Smooth muscle cell of bladder (primary cell): ENCODE measurements at places on chromosomes 2 and 18. TPM values are rescaled to one million over a fixed set of nuclear protein-coding genes. Genes with fewer than 3 reads are reported as not detected.

Gene UPP2
- total RNA-seq = not detected in 2 replicates

Gene ZAP70
- not detected in 2 replicates for total RNA-seq

Gene ZNF385B
- 0.09 TPM in 1 of 2 replicates, not detected in the other for total RNA-seq

Gene MAP3K19
- not detected in 2 replicates for total RNA-seq

Gene SCN9A
- total RNA-seq = 7.8 and 11.6 TPM in 2 replicates

Gene BCL11A
- total RNA-seq = 0.14 TPM in 1 of 2 replicates, not detected in the other
